ENCODE measurements at places on chromosomes 13 and 19.

DNA sequence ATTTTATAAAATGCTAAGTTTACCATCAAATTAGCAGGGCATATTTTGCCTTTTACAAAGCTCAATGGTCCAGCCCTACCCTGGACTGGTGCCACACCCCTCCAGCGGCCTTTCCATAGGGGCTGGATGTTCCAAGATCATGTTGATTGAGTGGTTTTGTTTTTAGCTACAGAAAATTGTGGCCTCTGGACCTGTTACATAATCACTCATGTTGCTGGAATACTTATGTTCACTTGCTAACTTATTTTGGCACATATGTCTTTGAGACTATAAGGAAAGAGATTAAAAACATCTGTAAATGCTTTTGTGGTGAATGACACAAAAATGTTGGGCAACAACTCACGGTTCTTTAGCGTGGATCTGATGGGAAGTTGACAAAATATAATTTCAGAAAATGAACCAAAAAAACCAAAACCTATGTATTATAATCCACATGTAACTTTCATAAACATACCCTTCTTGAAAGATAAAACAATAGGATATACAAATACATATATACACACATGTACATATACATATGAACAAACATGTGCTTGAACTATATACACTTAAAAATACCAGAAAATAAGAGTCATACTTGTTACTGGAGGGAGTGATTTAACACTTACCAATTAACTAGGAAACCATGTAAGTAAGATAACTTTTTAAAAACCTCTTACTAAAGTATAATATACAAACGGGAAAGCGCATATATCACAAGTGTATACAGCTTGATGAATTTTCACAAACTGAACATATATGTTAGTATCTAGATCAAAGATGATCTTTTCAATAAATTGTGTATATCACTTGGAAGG is 46.6 kb upstream of the SLC15A1 start:
- DNase-seq: no peak

DNA sequence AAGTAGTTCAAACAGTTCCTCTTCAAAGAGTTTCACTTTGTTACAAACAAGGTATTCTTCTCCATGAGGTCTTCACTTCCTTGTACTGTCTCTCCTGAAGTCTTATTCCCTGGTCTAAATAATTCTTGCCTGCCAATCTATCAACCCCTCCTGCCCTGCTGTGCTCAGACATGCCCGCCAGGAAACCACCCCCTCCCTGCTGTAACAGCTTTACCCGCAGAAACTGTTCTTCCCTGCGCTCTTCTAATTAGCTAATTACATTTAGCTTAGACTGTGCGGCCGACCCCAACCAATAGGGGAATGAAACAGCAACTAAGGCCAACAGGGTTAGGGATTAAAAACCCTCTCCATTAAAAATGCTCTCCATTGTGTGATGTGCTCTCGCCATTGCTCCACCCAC is 46.7 kb downstream of the ZNF846 start:
- no peak for DNase-seq

DNA sequence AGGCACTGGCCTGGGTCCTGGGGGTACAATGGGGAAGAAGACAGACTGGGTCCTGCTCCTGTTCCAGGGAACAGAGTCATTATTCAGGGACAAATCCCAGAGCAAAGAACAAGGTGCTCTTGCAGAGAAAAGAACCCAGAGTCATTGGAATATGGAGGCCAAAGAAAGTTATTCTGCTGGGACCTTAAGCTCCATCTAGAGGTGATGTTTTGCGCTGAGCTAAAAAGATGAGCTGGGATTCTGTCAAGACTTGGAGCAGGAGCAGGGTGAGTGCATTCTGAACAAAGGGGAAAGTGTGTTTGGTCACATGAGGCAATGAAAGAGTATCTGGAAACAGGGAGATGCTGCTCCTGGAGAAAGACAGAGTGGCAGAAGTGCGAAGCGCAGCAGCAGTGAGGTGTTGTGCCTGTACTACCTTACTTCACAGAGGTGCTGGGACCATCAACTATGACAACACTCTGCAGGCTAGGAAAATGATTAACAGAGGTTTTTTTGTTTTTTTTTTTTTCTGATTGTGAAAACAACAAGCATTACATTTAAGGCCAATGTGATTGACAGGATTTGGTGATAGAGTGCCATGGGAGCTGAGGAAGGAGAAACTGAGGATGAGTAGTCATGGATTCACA is 95.3 kb upstream of the TNFSF11 start:
- DNase-seq: no peak

GRCh38 chr13:34926508-34926907 is 15.6 kb upstream of the NBEA start:
- DNase-seq: no peak

DNA sequence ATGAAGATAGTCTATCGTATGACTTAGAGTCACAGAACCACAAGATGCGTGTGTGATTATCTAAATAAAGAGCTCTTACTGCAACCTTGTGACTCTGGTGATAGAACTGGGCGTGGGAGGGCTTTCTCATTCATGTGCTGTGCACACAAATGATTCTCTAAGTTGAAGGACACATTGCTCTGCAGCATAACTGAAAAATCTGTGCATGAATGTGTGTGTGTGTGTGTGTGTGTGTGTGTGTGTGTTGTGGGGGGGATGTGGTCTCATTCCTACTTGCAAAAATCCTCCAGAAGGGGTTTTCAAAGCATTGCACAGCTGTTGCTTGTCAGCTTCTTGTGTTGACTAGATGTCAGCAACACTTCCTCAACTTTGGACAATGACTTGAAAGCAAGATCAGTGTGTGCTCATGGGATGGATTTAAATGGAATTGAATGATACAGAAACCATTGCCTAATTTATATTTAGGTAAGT is 22.4 kb downstream of the LRCH1 start:
- no peak for DNase-seq

- no peak for DNase-seq
Measured at GRCh38 chr13:82407321-82407720, 1475.0 kb downstream of the SLITRK1 start.

DNA sequence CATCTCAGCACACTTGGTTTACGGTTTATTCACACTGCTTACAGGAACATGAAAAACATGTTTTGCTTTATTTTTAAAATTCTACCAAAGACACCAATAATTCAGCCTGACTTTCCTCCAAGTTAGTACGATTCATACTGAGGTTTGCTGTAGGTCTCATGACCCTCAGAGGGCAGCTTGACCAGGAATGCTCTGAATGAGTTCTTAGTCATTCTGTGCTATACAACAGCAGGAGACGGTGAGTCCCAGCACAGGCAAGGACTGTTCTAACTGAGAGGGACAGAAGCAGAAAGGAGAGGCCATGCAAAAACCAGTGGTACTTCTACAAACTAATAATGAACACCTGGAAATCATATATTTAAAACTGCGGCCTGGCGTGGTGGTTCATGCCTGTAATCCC is 6.4 kb downstream of the GRTP1 start:
- DNase-seq: no peak

GRCh38 chr13:36685927-36686326 is 12.1 kb downstream of the SERTM1 start:
- DNase-seq: no peak

DNA sequence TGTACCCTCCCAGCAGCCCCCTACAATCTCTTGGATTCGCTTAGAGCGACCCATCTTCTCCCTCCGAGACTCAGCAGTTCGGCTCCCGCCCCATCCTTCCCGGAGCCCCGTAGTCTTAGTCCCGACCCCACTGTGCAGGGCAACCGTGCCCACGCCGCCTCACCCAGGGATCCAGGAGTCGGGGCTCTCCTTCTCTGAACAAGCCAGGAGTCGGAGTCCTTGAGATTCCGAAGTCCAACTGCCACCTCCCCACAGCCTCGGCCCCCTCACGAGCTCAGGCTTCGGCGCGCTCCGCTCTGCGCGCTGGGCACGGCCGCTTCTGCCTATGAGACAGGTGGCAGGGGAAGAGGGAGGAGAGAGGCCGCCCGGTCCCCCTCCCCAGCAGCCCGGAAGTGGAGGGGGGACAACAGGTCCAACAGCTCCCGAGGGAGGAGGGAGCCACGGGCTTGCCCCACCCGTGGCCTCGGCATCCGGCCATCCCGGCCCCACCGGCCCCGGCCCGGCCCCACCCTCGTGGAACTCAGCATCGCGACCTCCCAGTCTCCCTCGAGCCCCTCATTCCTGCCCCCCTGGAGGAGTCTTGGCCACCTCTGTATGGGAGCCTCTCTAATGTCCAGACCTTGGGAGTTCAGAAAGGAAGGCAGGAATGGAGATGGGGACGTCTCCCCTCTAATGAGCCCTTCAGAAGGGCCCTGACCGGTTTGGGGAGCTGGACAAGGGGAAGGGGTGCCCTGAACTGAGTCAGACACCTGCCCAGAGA is at the start of gene PHLDB3:
TSS of gene PHLDB3 (minus strand) at position 321 of the 760 bp plus-strand sequence. CDS start 628 bp downstream, outside the sequence.
- no peak for DNase-seq

DNA sequence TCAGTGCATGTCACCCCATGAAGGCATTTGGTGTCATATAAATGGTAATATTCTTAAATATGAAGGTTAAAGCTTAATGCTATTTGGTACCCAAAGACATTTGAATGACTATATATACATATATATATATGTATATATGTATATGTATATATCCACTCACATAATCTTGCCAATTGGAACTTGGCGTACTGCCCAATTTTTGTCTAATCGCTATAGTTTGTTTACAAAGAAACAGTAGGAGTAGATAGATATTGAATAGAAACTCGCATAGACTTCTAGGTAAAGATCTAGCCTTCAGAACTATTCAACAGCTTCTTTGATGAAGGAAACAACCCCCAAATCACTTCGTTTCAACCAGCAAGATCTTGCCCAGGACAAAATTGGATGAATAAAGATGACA is 24.1 kb downstream of the KLF5 start:
- no peak for DNase-seq

DNA sequence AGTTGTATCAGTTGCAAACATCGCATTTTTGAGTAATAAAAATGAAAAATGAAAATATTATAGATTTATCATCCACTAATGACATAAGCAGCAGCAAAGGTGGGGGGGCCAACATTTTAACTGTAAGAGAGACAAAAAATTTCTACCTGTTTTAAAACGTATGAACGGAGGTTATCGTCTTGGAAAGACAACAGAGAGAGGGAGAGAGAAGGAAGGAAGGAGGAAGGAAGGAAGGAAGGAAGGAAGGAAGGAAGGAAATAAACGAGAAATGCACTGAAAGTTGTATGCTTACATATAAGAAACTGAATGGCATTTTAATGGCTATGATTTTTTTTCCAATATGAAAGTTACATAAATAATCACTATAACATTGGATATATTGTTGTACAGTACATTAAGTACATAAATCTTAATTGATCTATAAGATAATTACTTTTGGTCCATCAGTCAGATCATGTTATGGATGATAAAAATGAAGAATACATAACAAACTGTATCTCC is 862.8 kb upstream of the SLITRK1 start:
- DNase-seq: no peak

DNA sequence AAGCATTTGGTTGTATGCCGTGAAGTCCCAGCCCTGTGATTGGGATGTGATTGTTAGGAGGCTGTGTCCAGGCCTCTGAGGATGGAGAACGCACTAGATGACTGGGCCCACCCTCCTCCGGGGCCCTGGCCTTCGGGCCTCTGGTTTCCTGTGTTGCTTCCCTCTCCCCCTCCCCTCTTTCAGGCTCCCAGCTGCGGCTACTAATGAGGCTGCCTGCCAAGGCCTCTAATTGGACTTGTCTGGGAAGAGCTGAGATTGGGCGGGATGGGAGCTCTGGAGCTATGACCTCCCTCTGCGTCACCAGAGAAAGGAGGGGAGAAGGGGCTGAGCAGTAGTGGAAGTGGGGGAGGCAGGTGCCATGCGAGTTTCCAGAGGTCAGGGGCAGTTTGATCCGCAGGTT is 9.9 kb downstream of the PTH2 start:
- DNase-seq: no peak

Data from central memory CD4-positive, alpha-beta T cell (primary cell).